Heart left ventricle (tissue), 16 donors: ENCODE measurements at places on chromosomes 11 and 22. TPM values are rescaled to one million over a fixed set of nuclear protein-coding genes. Genes with fewer than 3 reads are reported as not detected.

DNA sequence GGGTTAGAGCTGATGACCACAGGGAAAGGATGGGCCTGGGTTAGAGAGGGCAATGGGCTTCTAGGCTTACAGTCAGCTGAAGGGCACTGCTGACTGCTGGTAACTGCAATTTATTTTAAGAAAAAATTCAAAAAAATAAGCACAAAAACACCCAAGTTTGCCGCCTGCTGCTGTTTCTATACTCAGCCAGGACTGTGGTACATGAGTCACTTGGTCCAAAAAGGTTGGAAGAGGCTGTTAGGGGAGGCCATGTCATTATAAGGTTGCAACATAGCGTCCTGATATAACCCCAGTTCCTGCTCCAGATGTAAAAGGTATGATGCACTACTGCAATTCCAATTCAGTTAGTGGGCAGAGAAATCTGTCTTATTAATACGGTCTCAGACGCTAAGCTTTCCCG lies 98.9 kb downstream of the ETS1 start:
- DNase-seq = no peak

- no peak for DNase-seq
These were observed 13.2 kb upstream of the TMEM218 start for GRCh38 chr11:125124618-125124992.

DNA sequence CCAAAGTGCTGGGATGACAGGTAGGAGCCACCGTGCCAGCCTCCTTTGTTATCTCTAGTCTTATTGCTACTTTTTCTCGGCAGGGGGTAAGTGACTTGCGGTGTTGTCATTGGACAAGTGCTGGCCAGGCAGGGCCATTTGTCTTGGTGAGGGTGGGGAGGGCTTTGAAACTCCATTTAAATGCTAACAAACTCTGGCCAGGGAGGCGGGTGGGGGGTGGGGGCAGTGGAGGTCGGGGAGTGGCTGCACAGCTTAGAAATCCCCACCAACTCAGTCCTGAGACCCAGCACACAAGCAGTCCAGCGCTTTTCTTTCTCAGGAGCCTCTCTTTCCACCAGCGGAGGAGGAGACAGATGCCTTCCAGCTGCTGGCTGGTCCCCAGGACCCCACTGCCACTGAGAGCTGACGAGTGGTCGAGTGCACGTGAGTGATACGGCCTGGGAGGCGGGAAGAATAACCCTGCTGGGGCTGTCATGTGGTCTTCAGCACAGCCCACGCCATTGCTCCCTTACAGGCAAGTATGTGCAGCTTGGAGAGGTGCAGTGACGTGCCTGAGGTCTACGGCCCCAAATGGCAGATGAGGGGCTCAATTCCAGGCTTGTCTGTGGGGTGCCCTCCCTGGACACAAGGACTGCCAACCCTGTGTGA lies 24.2 kb upstream of the OSBPL5 start:
- peak; percentile 23 for DNase-seq

PRODH gene
- total RNA-seq = 7.5 TPM

DNA sequence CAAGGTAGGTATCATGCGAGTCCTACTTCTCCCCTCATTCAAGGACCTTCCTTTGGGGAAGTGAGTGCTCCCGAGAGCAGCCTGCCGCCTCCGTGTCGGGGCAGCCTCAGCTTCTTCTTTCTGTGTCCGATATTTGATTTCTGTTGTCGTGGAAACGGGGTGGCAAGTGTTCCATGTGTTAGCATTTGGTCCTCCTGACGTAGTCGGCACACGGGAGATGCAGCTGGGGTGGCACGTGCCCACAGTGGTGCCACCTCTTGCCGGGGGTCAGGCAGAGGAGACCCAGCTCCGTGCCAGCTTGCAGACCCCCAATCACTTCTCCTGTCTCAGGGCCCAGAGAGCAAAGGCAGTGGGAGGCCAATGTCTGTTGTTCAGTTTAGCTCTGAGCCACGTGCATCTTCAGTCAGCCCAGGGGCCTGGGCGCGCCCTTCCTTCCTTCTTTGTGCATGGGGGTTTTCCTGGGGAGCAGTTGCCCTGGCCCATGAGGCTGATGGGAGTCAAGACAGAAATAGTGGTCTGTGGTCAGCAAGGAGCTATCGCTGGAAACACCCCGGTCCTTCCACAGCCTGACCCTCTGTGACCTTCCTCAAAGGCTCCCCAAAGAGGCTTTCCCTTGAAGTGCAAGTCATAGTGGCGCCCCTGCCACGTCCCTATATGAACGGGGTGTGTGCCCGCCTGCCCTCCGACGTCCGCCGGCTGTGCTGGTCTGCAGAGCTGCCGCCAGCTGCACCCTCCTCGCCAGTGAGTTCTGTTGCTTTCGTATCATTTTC lies 44.5 kb downstream of the PARVB start:
- DNase-seq = peak; percentile 62

DNA sequence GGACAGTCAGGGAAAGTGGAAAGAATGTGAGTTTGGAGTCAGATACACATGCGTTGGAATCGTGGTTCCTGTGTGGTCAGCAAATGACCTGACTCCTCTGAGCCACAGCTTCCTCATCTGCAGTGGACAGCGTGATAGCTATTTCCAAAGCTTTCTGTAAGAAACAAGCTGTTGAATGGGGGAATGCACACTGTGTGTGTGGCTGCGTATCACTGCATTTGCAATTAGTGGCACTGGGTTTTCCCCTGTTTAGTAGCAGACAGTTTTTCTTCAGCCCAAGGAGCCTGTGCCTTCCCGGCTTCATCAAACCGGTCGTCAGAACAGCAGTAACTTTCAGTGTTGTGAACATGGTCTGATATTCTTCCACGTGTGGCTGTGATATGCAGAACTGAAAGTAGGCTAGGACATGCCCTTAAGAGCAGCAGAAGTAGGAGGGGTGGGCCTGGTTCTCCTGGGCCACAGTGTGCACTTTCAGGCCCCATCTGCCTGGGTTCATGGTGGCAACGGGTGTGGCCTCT lies 121.5 kb downstream of the RRAS2 start:
- DNase-seq = no peak

DNA sequence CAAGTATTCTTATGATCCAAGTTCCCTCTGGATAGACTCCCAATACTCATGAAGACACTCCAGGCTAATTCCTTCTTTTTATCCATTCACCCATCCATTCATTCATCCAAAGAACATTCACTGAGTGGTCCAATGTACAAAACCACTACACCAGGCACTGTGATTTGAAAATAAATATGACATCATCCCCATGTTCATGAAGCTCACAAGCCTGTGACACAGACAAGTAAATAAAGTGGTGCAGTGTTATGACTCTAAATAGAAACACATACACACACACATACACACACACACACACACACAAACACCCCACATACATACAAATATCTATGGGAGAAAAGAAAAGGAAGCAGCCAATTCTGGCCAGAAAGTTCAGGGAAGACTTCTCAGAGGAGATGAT lies 35.5 kb downstream of the MTMR2 start:
- DNase-seq = no peak

GAS2L1 gene
- total RNA-seq = 13.2 TPM

MYO7A gene
- total RNA-seq = 4.1 TPM

NCF4 gene
- total RNA-seq = 4.2 TPM

DNA sequence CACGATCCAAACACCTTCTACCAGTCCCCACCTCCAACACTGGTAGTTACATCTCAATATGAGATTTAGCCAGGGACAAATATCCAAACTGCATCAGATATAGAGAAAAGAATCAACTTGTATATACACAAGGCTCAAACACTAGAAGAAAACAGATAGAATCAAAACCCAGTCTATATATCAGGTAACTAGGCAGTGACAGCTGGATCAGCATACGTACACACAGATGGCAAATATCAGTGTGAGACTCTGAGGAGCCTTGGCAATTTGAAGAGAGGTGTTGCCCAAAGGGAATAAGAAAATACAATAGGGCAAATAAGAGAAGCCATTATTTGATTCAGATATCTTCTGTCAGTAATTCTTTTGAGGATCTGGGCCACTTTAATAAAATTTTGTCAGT lies 951.3 kb upstream of the CHORDC1 start:
- no peak for DNase-seq

TMEM41B gene
- total RNA-seq = 22.6 TPM

DNA sequence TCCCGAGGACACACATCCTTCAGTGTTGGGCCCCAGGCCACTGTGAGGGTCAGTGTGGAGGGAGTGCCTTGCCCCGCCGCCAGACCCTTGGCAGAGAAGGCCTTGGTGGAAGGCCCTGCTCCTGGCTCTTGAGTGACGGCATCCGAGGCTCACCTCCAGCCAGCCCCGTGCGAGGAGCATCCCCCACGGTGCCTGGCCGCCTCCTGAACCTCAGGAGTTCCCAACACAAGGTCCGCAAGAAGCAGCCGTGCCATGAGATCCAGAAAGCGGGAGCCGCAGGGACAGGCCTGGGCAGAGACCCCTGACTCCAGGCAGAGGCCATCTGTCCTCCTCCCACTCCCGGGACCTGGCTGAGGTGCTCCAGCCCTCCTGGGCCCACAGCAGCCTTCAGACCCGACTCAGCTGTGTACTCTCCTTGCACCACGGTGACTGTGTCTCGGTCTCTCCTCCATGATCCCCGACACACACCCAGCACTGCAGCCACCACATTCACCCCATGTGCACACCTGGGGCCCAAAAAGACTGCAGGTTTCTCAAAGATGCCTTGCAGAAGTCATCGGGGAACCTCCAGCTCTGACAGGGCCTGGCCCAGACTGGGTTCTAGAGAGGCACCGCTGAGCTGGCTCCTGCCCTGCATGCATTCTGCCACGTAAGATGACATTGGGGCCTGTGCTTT lies 870.2 kb downstream of the BRD1 start:
- DNase-seq = no peak

DNA sequence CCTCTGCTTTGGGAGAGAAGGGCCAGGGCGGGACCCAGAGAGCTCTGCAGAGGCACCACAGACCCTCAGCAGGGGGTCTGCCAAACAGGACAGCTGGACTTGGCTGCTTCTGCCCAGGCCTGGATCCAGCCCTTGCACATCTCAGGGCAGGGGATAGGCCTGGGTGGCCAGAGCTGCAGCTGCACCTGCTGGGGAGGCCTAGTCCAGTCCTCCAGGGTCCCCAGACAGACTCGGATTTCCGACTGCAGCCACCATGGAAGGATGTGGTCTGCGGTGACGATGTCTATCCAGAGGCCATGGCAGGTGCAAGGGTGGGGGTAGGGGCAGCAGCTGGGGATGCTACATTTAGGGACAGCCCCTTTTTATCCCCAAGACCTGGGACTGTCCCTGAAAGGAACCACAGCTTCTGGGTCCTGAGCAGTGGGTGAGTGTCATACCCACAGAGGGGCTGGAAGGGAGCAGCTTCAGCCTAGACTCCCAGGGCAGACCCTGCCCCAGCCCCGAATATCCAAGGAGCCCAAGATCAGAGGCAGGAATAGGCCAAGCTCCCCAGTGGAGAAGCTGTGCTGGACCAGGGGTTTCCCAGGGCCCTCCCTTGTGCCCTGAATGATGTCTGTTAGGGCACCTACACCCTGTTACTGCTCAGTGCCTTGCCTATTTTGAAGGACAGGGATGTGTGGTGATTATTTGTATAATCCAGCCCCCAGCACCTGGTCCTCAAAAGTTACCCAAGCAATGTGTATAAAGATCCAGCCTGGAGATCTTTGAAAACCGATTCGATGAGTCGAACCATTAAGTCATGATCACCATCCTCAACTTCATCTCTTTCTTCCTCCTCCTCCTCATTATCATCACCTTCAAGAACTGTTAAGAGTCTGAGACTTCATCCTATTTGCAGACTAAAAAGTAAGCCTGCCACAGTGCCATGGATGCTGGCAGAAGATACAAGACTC lies 2.5 kb upstream of the IGLL5 start:
- DNase-seq = no peak

DNA sequence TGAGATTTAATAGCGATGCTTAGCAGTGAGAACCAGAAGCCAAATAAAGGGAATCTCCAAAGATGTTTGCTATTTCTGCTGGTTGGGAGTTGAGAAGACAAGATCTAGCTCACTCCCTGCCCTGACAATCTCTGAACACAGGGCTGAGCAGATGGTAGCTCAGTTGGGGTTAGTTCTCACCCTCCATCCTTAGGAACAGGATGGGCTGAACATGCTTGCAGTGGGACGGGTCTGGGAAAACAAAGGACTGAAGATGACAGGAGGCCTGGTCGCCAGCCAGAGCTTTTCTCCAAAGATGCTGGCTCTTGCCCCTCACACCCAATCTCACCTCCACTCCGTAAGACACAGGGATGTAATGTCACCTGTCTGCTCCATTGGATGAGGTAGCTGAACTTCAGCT lies 72.7 kb downstream of the SC5D start:
- DNase-seq = no peak
